Aorta (tissue), 5 donors: ENCODE measurements at places on chromosomes 6 and 20.
A peak's percentile ranks its signal among the peaks of the same experiment; 100 is the strongest.

GRCh38 chr6:21665110-21665391 is 71.5 kb downstream of the SOX4 start:
- peak overlapping the region; percentile 4 for H3K4me3 ChIP-seq
- no peaks in the 10 kb centered on the region for H3K4me1 ChIP-seq
- H3K36me3 ChIP-seq, result no peaks in the 10 kb centered on the region
- H3K27me3 ChIP-seq, result no peaks in the 10 kb centered on the region
- H3K27ac ChIP-seq, result no peak overlapping the region

GRCh38 chr20:41524980-41525613 is 93.1 kb downstream of the CHD6 start:
- H3K36me3 ChIP-seq, result no peaks in the 10 kb centered on the region
- DNase-seq, result peak; percentile 87
- peaks cover 2% of the 10 kb centered on the region for H3K4me1 ChIP-seq
- no peaks in the 10 kb centered on the region for H3K27me3 ChIP-seq
- no peak overlapping the region for H3K4me3 ChIP-seq
- H3K27ac ChIP-seq, result no peak overlapping the region

DNA sequence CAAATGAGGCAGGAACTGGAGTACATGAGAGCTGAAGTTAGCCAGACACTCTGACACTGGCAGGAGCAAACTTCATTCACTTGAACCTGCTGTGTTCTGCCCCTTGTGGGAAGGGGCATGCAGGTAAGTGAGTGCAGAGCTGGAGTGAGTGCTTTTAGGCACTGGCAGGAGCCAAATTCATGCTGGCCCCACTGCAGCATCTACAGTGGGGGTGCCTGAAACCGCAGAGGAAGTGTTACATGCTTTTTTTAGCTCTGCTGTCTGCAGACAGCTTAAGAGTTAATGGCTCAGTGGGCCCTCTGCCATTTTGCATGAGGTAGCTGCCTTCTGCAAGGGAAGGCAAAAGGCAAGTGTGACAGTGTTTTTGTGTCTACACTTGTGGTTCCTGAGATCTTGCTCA is 167.9 kb upstream of the SYNCRIP start:
- H3K27ac ChIP-seq, result no peak overlapping the region
- no peaks in the 10 kb centered on the region for H3K36me3 ChIP-seq
- no peaks in the 10 kb centered on the region for H3K27me3 ChIP-seq
- no peak for DNase-seq
- no peaks in the 10 kb centered on the region for H3K4me1 ChIP-seq

GRCh38 chr6:43428874-43429273 is 1.5 kb downstream of the ABCC10 start:
- no peak overlapping the region for H3K27ac ChIP-seq
- no peak overlapping the region for H3K4me3 ChIP-seq
- H3K4me1 ChIP-seq, result no peaks in the 10 kb centered on the region
- H3K36me3 ChIP-seq, result no peaks in the 10 kb centered on the region
- no peaks in the 10 kb centered on the region for H3K27me3 ChIP-seq
- DNase-seq, result no peak
